ENCODE measurements at places on chromosomes 1 and 21.

- DNase-seq = peak; percentile 28
Measured at GRCh38 chr1:40742363-40743061, 41.1 kb upstream of the KCNQ4 start.

DNA sequence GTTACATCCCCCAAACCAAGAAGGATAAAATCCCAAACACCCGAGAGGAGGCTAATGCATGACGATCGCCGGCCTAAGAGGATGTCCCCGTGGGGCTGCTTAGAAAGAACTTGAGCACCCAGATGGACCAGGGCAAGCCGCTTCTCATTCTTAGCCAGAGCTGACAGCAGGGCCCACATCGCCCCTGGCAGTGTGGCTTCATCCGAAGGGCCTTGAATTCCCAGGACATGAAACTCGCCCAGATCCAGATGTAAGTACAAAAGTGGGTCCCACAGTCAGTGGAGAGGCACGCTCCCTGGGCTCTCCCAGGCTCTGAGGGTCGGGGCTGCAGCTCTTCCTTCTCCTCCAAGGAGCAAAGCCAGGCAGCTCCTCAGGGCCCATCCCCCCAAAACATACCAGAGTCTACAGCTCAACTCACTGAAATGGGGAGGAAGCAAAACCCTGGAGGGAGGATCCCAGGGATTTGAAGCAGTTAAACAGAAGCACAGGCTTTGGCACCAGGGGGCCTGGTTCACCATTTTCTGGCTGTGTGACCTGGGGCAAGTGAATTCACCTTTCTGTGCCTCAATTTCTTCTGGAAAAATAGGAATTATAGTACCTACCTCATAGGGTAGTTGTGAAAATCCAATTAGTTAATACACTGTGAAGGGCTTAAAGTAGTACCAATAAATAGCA, 85.6 kb downstream of the MAN1C1 start:
- no peak for DNase-seq

DNA sequence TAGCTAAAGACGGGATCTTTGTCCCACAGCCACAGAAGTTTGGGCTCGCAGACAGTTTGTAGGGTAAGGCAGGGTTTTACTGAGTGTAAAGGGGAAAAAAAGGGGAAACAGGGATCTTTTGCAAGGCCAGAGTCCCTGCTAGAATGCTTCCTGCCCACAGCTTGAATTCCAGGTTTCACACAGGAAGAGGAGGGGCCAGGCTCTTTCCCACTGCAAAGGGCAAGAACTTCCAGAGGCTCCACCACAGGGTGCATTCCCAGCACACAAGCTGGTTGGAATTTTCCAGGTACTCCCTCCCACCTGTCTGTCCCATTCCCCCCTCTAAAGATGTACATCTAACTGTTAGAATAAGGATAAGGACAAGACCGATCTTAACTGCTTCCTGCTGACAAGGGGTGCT, 1126.9 kb downstream of the KCNT2 start:
- no peak for DNase-seq

DNA sequence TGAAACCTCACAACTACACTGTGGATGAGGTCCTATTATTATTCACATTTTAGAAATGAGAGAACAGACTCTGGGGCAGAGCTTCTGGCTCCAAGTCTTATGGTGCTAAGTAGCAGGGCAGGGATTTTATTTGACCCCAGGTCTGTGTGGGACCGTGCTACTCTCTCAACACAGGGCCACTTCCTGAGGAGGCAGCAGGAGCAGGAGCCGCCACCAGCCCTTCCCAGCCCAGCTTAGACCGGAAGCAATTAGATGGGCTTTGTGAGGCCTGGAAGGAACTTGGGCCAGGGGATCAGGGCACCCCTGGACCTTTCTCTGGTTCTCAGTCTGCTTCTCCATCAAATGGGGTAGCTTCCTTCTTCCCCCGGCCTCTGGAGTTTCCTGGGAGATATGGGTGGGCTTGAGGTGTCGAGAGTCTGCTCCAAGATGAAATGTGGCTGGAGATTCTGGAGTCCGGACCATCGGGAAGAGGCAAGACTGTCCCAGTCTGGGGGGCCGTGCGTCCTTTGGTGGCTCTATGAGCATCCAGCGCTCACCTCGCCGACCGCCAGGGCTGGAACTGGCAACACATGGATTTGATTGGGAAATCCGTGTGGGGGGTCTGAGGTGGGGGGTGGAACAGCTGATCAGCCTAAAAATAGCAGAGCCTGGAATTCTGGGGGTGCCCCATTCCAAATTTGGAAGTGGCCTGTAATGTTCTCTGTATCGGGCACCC, 136.8 kb downstream of the FOXD2 start:
- DNase-seq = no peak

GRCh38 chr21:45152265-45152746, 77.9 kb downstream of the ADARB1 start:
- no peak for DNase-seq

DNA sequence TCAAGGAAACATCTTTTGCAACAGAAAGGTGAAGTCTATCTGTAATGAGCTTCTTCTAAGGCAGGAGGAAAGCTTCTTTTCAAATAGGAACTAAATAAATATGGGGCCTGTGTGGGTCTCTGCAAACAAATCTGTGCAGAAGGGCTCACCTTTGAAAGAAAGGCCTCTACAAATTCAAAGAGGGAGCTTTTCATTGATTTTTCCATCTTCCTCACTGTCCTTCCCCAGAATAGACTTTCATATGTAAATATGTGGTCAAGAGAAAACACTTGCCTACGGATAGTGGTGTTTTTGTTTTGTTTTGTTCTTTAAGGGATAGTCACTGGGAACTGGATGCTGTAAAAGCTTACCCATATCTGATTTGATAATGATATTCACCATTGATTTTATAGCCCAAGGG, 223.4 kb downstream of the DSCAM start:
- no peak for DNase-seq

All from muscle of arm (tissue), 14 donors.